ENCODE measurements at places on chromosomes 16 and 17.

GRCh38 chr16:88909431-88910210 lies 43.2 kb upstream of the PABPN1L start:
- DNase-seq, result no peak

- DNase-seq, result no peak
Measured at GRCh38 chr17:290626-291025, 62.0 kb downstream of the RPH3AL start.

- no peak for DNase-seq
Measured at GRCh38 chr16:57098188-57098841, 5.9 kb downstream of the CPNE2 start.

DNA sequence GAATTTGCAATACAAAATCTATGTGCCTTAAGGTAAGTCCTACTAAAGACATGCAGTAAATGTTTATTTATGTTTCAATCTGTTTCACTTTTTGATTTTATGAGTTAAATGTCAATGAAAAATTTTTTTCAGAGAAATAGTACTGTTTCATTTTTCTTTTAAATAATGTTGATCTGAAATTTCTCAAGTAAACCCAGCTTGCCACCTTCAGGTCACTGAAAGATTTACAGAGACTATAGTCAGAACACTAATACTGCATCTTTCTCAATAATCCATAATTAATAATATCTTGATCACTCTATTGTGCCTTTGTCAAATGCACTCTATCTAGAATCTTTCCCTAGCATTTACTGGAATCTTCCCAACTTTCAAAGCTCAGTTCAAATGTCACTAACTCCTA lies 6.5 kb upstream of the DHX40 start:
- DNase-seq, result no peak

DNA sequence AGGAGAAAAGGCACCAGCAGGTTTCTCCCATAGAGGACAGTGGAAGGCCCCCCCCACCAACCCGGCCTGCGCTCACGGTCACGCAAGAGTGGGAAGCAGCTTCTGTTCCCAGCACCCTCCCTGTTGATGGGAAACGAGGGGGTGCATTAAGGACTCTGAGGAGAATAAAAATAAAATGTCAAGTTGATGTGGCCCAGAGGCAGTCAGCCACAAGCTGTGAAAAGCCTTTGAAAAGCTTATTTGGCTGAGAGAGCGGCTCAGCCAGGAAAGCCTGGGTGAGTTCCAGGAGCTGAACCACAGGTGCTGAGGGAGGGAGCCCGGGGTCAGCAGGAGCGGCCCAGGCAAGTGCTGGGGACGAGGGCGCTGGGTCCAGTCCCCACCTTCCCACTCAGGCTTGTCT lies 26.9 kb upstream of the SPATA32 start:
- DNase-seq, result no peak

- DNase-seq, result no peak
Measured at GRCh38 chr17:46046957-46047356, 47.9 kb downstream of the STH start.

DNA sequence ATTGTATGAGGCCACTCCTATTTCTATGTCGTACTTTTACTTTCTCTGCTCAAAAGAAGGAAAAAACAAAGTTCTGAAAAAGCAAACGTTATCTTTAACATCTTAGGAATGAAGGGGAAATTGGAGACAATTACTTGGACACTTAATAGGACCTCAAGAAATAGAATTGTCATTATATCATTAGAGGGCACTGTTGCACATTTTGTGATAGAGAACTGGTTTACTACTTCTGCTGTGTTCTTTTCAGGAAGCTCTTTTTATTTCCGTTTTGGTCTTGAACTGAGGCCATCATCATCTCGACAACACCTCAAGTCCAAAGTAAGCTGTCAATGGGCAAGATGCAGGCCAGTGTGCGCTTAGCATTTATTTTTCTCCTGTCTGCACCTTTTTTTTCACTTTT lies 14.6 kb downstream of the COG4 start:
- DNase-seq, result no peak

DNA sequence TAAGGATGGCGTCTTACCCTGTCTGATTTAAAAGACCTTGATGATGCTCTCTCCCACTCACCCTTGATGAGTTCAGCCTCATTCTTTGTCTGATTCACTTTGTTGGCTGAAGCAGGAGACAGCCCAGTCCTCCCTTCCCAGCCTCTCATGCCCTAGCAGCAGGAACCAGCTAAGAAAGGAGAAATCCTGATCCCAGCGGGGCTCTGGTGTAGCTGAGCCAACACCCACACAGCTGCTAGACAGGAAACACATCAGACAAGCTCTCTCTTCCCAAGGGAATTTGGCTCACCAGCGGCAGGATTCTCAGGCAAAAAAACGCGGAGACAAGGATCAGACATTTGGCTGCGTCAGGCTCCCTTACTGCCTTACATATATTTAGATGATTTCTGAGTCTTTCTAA lies 211.5 kb downstream of the CDH11 start:
- no peak for DNase-seq

DNA sequence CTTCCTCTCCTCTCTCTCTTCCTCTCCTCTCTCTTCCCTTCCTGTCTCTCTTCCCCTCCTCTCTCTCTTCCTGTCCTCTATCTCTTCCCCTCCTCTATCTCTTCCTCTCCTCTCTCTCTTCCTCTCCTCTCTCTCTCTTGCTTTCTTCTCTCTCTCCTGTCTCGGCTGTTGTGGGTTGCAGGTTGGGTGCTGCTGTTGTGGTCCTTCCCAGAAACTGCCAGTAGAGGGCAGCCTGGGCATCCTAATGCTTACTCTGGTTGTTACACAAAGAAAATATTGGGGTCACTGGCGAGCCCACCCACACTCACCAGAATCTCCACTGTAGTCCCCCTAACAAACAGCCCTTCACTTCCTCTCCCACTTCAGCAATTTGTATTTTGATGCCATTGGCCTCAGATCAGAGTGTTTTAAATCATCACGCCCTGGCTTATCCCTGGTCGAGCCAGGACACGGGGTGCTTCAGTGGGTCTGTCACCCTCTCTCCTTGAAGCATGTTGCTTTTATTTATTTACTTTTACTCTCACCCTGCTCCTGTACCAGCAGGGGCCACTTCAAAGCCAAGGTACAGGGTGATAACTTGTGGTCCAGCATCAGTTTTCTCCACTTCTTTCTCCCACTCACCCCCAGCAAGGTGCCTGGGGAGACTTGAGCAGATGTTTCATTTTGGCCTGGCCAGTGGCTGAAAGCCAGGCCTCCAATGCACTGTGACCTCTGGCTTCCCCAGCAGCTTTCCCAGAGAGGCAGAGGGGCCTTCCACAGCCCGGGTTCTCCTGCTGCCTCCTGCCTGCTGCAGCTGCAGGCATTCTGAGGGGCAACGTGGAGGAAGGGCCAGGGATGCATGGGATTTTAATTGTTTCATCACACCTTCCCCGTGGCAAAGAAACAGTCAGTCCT lies 4.7 kb upstream of the MMP15 start:
- DNase-seq, result peak; percentile 61

GRCh38 chr17:58576679-58577367 lies 62.4 kb upstream of the MTMR4 start:
- DNase-seq, result no peak

DNA sequence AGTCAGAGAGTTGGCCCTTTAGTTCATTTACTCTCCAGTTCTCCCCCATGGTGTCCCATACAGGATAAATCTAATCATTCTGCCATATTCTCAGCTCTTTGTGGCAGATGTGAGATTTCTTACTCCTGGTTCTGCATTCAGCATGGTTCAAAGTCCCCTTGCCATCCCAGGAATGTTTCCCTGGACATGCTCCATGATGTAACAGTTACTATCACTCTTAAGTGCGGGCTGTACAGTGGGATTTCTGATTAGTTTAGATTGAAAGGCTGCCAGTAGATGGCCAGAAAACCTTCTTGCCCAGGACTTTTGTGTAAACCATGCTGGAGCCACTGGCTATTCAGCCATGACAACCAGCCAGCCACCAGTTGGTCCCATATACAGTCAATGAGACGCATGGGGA lies 10.4 kb downstream of the KRT37 start:
- DNase-seq, result no peak

DNA sequence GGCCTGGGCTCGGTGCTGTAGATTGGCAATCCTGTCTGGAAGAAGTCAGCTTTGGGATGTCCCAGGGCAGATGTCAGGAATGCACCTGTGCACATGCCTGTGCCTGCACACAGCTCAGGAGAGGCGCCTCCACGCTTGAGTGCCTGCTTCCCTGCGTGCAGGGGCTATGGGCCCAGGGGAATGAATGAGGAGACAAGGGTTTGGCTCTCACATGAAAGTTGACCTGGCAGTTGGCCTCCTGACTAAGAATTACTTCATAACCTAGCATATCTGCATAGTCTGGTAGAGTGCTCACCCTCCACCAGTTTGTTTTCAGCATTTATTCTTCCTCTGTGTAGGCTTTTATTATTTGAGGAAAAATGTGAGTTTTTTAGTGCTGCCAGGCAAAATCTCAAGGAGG lies 50.0 kb downstream of the PLD6 start:
- no peak for DNase-seq

DNA sequence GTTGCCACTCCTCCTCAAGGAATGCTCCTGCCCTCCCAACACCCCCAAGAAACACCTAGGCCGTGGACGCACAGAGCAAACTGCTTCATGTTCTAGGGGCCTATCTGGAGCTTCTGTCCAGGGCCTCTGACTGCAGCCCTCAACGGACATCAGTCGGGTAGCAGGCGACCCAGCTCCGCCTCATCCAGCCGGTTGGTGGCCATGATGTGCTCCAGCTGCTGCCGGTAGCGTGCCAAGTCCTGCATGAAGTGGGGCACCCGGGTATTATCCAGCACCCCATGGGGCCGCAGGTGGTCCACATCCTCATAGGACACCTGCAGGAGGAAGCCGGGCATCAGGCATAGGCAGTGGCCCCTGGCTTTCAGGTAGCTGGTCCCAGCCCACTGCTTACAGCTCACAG lies 6.3 kb downstream of the NOL3 start:
- no peak for DNase-seq

- no peak for DNase-seq
Measured at GRCh38 chr16:59634951-59635350, 900.8 kb upstream of the GOT2 start.

DNA sequence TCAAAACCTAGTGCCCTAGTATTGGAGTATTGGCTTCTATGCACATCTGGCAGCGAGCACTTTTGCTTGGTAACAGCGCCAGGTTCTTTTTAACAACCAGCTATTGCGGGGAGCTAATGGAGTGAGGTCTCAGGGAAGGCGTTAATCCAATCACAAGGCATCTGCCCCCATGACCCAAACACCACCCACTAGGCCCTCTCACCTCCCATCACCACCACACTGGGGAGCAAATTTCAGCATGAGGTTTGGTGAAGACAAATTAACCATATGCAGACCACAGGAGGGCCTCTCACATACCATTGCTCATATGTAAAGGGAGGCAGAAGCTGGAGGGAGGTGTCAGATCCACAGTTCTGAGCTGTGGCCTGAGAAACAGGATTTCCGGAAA lies 893 bp upstream of the ODF4 start:
- no peak for DNase-seq

GRCh38 chr16:28303132-28303531 lies 10.8 kb downstream of the SBK1 start:
- DNase-seq, result no peak

DNA sequence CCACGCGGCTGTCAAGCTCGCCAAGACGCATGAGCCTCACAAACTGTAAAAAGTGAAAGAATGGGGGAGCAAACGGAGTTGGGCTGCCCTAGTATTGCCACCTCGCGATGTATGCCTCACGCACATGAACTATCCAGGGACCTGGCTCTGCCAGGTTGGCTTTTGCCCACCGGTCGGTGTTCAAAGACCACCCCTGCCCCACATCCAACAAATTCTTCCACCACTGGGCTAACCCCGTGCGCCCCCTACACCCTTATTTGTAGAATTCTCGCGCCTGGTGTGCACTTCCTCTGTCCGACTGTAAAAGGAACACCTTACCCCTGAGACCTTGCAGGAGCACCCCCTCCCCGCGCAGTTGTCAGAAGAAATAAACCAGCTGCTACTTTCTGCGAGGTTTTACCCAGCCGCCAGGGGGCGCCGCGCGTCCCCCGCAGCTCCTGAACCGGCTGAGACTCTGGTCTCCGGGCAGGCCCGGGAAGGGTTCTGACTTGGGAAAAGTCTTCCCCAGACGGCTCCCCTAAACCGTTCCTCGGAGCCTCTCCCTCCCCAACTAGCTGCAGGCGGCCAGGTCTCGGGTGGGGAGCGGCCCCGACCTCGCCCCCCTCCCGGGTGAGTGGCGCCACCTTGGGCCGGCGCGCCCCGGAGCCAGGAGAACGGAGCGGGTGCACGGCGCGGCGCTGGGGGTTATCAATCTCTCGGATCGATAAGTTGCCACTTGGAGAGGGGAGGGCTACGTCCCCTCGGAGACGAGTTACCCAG lies 1.7 kb upstream of the ZNF423 start:
- no peak for DNase-seq

DNA sequence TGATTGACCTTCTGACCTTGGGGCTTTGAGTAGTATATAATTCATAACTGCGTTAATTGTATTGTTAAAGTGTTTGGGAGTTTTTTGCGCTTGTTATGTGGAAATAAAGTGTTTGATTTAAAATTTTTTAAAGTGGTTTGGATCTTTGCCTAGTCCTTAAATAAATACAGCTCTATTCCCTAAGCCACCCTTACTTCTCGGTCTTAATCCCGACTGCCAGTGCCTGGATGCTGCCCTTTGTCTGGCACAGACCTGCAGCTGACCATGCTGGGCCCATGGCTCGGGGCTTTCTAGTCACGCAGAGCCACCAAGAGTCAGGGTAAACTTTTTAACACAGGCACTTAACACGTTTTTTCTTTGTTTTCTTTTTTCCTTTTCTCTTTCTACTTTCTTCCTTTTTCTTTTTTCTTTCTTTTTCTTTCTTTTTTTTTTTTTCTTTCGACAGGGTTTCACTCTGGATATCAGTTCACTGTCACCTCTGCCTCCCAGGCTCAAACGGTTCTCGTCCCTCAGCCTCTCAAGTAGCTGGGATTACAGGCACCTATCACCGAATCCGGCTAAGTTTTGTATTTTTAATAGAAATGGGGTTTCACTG lies 19.6 kb upstream of the SLC5A11 start:
- no peak for DNase-seq

DNA sequence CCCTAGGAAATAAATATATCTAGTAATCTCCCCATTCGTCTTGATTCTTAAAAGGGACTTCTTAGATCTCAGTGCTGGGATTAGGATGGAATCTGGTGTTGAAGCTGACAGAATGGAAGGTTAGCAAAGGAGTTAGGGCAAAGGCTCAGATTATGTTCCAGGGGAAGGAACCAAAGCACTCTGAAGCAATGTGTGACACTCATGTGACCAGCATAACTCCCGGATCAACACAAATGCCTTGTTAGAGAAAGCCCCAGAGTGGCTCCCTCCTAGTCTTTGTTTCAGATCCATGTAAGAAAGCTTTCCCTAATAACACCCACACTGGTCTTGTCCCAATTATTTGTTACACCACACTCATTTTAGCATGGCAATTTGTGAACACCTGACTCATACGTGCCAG lies 62.6 kb upstream of the ERN1 start:
- DNase-seq, result no peak

GRCh38 chr17:66514227-66514806 lies 211.9 kb downstream of the PRKCA start:
- DNase-seq, result no peak

GRCh38 chr16:56013962-56014552 lies 138.9 kb upstream of the CES5A start:
- DNase-seq, result peak; percentile 17
